Activated naive CD4-positive, alpha-beta T cell treated with anti-CD3 and anti-CD28 coated beads, Interleukin-2, amount 10 ng/mL, durations not matched to agents 7 days and 5 days (primary cell): ENCODE measurements at places on chromosomes 1 and 21.

GRCh38 chr1:27114546-27114945 is 40.4 kb downstream of the SLC9A1 start:
- DNase-seq: no peak

- DNase-seq: no peak
Observed at GRCh38 chr21:37294679-37295078, 27.5 kb upstream of the VPS26C start.

GRCh38 chr1:183592733-183593132 is 2.5 kb upstream of the NCF2 start:
- DNase-seq: no peak

DNA sequence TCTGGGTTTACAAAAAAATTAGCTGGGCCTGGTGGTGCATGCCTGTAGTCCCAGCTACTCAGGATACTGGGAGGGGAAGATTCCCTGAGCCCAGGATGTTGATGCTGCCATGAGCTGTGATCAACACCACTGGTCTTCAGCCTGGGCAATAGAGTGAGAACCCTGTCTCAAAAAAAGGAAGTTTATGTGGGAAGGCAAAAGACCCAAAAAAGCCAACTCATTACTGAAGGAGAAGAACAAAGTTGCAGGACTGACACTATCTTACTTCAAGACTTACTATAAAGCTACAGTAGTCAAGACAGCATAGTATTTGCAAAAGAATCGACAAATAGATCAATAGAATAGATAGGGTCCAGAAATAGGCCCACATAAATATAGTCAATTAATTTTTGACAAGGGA is 9.2 kb upstream of the PTGS2 start:
- no peak for DNase-seq

GRCh38 chr1:27572019-27572678 is 31.8 kb downstream of the AHDC1 start:
- DNase-seq: no peak

DNA sequence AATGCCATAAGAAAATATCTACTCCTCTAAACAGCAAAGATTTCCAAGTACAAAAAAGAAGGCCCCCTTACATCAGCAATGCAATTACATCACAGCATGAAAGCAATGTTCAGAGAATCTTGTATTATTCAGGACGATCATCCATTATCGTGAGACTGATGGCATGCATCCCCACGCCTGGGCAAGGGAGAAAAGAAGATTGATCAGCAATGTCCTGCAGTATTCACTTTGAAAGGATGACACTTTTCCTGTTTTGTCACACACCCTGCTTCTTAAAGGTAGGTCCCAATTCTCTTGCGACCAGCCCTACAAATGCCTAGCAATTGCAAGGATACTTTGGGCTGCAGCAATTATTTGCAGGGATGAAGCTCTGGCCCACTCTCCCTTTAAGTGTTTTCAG is 108.7 kb downstream of the TOMM20 start:
- DNase-seq: no peak

DNA sequence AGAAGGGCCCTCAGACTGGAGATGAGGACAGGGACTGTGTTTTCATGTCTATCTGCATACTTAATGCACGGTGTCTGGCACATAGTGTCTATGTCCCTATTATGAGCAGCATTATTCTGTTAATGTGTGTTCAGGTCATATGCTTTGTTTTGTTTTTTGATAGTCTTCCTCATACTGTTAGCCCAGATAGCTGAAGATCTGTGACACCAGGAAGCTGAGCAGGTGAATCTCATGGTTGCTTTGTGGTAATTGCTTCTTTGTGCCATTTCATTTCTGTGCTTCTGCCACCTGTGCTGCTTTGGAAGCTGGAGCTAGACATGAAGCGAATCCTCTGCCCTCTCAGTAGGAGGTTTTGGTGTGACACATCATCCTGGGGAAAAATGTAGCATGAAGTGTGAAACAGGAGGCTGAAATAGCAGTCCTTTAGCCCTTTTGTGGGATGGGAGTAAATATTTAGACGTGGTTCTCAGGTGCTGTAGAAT is 15.8 kb downstream of the SMAP2 start:
- DNase-seq: peak; percentile 33

DNA sequence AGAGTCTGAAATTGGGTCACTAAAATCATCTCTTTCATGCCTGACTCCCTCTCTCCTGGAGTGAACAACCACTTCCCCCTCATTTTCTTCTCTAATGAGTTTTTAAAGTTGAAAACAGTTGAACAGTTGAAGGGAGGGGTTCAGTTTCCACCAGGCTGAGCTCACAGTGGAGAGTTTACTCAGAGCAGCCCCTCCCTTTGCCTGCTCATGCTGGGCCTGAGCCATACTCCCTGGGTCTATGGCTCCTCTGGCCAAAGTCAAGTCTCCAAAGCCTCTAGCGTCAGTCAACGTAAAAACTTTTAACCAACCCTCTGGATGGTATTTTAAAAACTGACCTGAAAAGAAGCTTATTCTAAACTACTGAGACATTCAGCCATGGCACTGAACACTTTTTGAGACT is 100.8 kb upstream of the RNPC3 start:
- no peak for DNase-seq

- no peak for DNase-seq
Observed at GRCh38 chr21:22154579-22155274, 1156.5 kb downstream of the NCAM2 start.

GRCh38 chr1:229025576-229025975 is 245.3 kb upstream of the RAB4A start:
- no peak for DNase-seq

GRCh38 chr1:31580513-31580870 is 4.2 kb downstream of the TINAGL1 start:
- DNase-seq: no peak

GRCh38 chr1:1187938-1188337 is 14.3 kb downstream of the TTLL10 start:
- no peak for DNase-seq

GRCh38 chr1:155210314-155211104 is 2.0 kb downstream of the MTX1 start:
- no peak for DNase-seq

DNA sequence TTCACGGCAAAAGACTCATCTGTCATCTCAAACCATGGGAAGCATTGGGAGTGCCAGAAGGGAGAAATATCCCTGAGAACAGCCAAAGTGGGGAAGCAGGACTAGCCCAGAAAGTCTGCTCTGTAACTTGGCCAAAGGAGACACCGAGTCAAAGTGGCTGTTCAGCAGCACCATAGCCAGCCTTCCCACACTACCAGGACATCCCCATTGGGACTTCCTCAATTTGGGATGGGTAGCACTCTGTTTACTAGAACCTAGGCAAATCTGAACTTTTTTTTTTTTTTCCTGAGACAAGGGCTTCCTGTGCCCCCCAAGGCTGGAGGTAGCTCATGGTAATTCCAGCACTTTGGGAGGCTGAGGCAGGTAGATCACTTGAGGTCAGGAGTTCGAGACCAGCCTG is 93.0 kb downstream of the ENAH start:
- no peak for DNase-seq

GRCh38 chr1:91730801-91731732 is 154.9 kb downstream of the TGFBR3 start:
- no peak for DNase-seq

DNA sequence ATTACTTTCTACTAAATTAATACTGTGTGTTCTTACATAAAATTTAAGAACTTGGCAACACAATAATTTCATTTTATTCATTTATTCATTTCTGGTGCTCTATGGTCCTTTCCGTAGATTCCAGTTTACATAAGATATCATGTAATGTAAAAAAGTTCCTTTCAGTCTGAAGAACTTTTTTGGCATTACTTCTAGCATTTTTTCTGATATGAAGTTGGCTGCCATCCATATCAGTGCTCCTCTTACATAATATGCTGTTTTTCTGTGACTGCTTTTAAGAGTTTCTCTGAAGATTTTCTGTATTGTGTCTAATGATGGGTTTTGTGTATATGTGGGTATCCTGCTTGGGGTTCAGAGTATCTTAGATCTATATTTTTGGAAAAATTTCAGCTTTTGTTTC is 34.8 kb downstream of the LIN9 start:
- no peak for DNase-seq

- no peak for DNase-seq
Observed at GRCh38 chr1:118023199-118023598, 93.7 kb downstream of the WDR3 start.

- no peak for DNase-seq
Observed at GRCh38 chr21:36606287-36606982, 92.5 kb upstream of the SIM2 start.

- DNase-seq: no peak
Observed at GRCh38 chr1:14968251-14968851, 185.2 kb upstream of the TMEM51 start.
